WTC11 (cell line): ENCODE measurements at places on chromosomes 12 and 14.

DNA sequence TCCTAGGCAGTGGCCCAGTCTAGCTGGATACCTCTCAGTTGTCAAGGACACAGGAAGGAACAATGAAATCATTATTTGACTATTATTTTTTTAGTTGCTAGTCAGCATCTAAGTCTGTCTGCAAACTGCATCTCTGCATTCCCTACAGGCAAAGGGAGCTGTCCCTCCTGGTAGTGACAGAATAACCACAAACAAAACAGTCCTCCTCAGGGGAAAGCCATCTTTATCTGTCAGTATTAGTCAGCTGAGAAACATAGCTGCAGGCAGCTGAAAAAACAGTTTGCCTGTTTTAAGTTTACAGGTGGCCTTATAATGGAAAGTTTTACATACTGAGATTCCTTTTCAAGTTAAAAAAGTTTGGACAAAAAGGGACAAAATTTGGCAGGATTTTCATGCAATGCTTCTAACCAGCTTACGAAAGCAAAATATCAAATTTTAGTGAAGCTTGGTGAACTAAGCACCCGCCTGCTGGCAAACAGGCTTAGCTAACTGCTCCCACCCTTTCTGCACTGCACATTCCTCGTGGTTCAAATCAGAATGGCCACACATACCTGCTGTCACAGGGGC, 29.5 kb downstream of the SLC25A21 start:
- H3K27ac ChIP-seq = no peak overlapping the region
- DNase-seq = no peak
- peaks cover 8% of the 10 kb centered on the region; the same call in 1 of the 2 replicates for H3K4me1 ChIP-seq
- no peak overlapping the region for H3K4me3 ChIP-seq

DNA sequence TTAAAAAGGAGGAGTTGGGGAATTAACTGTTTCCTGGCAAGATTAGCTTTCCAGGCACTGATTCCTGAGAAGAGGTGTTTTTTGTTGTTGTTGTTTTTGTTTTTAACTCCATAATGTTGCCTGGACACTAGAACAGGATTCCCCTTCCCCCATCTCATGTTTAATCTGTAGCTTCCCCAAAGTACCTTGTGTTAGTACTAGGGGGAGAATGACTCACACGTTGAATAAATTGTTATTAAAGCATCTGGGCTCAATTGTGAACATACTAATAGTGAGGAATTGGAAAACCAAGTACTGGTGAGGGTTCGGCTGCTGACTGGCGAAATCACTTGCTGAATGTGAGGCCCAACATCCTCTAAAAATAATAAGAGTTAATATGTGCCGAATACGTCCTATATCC, 1.3 kb upstream of the GNG2 start:
- peaks cover 45% of the 10 kb centered on the region for H3K4me1 ChIP-seq
- H3K27me3 ChIP-seq = peaks cover 30% of the 10 kb centered on the region
- DNase-seq = no peak
- H3K4me3 ChIP-seq = no peak overlapping the region
- H3K36me3 ChIP-seq = no peaks in the 10 kb centered on the region

DNA sequence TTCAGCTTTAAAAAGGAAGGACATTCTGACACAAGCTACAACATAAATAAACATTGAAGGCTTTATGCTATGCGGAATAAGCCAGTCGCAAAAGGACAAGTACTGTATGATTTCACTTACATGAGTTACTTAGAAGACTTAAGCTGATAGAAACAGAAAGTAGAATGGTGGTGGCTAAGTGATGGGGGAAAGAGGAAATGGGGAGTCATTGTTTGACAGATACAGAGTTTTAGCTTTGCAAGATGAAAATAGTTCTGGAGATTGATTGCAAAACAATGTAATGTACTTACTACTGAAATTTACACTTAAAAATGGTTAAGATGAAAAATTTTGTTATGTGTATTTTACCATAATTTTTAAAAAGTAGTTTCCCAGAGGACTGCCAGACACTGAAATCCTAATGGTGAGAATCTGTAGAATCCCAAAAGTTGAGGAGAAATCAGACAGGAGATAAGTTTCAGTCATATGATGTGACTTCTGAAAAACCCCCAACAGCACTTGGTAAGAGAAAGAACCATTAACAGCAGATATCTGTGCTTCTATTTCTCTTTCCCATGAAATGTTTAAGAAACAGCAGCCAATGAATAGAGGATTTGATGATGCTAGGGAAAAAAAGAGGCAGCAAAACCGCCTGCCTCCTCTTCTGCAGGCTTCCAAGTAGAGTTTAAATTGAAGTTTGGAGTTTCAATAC, 16.6 kb upstream of the CLEC2A start:
- H3K27ac ChIP-seq = no peak overlapping the region
- DNase-seq = no peak

- H3K36me3 ChIP-seq = peaks cover 10% of the 10 kb centered on the region
- peak; percentile 30 for DNase-seq
- H3K27ac ChIP-seq = peak overlapping the region; percentile 57
- H3K27me3 ChIP-seq = no peaks in the 10 kb centered on the region
- no peak overlapping the region for H3K4me3 ChIP-seq
- H3K4me1 ChIP-seq = peaks cover 32% of the 10 kb centered on the region
Measured at GRCh38 chr12:82708061-82708879, 21.6 kb downstream of the TMTC2 start.

- peaks cover 42% of the 10 kb centered on the region for H3K4me1 ChIP-seq
- H3K27me3 ChIP-seq = no peaks in the 10 kb centered on the region
- H3K36me3 ChIP-seq = no peaks in the 10 kb centered on the region
Measured at GRCh38 chr12:27554421-27555186, 30.6 kb downstream of the PPFIBP1 start.

DNA sequence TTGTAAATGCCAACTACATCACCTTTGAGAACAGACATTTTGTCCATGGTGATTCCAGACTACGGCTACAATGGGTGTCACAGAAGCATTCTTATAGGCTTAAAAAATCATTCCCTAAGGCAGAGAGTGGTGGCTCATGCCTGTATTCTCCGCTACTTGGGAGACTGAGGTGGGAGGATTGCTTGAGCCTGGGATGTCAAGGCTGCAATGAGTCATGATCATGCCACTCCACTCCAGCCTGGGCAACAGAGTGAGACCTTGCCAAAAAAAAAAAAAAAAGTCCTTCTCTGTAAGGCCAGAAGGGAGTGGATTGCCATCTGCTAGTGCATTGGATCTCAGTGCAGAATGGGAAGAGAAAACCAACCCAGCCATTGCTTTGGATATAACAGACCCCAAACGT, 522.5 kb downstream of the VRK1 start:
- H3K27ac ChIP-seq = no peak overlapping the region
- H3K4me1 ChIP-seq = no peaks in the 10 kb centered on the region
- H3K27me3 ChIP-seq = no peaks in the 10 kb centered on the region
- DNase-seq = no peak

GRCh38 chr14:93965287-93965821, 11.0 kb downstream of the ASB2 start:
- DNase-seq = no peak
- H3K27me3 ChIP-seq = no peaks in the 10 kb centered on the region
- H3K27ac ChIP-seq = no peak overlapping the region
- no peak overlapping the region for H3K4me3 ChIP-seq

DNA sequence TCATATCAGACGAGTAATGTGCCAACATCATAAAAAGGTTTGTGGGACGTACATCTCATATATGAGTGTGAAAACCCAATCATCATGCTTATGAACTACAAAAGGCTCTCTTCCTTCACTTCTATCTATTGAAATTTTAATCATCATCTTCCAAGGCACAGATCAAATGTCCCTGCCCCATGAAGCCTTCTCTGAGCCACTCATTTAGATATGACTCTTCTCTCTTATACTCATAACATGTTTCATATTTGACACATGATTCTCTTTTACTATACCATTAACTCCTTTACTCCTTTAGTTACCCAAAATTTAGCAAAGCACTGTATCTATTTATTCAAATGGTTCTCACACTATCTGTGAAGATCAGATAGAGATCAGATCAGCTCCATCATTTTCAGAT, 22.2 kb downstream of the RALGAPA1 start:
- DNase-seq = no peak
- H3K27me3 ChIP-seq = no peaks in the 10 kb centered on the region

GRCh38 chr14:75539561-75540478, 17.6 kb downstream of the BATF start:
- no peaks in the 10 kb centered on the region for H3K4me1 ChIP-seq
- DNase-seq = no peak
- H3K27me3 ChIP-seq = no peaks in the 10 kb centered on the region
- H3K4me3 ChIP-seq = no peak overlapping the region
- no peak overlapping the region for H3K27ac ChIP-seq

- H3K27me3 ChIP-seq = no peaks in the 10 kb centered on the region
- no peak overlapping the region for H3K27ac ChIP-seq
- no peak overlapping the region for H3K4me3 ChIP-seq
- H3K4me1 ChIP-seq = peaks cover 54% of the 10 kb centered on the region
Measured at GRCh38 chr12:19192710-19193109, 63.2 kb downstream of the PLEKHA5 start.

GRCh38 chr14:27392153-27392552, 794.3 kb upstream of the NOVA1 start:
- DNase-seq = no peak
- H3K27me3 ChIP-seq = no peaks in the 10 kb centered on the region; the same call in 1 of the 2 replicates
- no peaks in the 10 kb centered on the region for H3K4me1 ChIP-seq
- no peak overlapping the region for H3K4me3 ChIP-seq

DNA sequence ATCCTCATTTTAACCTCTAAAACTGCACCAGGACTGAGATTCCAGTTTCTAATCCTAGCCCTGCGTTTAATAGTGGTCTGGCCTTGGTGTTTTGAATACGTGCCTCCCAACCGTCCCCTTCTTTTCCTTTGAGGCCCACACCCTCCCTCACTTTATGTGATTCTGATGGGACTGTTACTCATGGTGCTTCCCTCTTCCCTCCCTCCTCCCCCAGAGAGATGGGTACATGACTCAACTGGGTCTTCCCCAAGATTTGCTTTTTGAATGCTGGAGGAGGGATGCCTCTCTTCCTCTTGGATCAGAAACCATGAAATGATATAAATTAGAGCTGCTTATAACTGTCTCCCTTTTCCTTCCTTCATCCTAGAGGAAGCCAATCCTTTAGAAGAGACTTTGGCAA, 8.2 kb upstream of the PPP2R5E start:
- no peak overlapping the region for H3K4me3 ChIP-seq
- no peak for DNase-seq
- no peaks in the 10 kb centered on the region for H3K36me3 ChIP-seq

GRCh38 chr12:124006085-124006845, 33.2 kb downstream of the ZNF664 start:
- peaks cover 9% of the 10 kb centered on the region; the same call in 1 of the 2 replicates for H3K36me3 ChIP-seq
- peaks cover 21% of the 10 kb centered on the region for H3K4me1 ChIP-seq
- no peaks in the 10 kb centered on the region for H3K27me3 ChIP-seq
- no peak for DNase-seq
- no peak overlapping the region for H3K4me3 ChIP-seq
- H3K27ac ChIP-seq = no peak overlapping the region

GRCh38 chr12:127745469-127746212, 521.3 kb upstream of the TMEM132C start:
- no peak overlapping the region for H3K27ac ChIP-seq
- no peak overlapping the region for H3K4me3 ChIP-seq
- no peaks in the 10 kb centered on the region for H3K4me1 ChIP-seq
- H3K36me3 ChIP-seq = peaks cover 47% of the 10 kb centered on the region
- peaks cover 11% of the 10 kb centered on the region for H3K27me3 ChIP-seq
- no peak for DNase-seq

DNA sequence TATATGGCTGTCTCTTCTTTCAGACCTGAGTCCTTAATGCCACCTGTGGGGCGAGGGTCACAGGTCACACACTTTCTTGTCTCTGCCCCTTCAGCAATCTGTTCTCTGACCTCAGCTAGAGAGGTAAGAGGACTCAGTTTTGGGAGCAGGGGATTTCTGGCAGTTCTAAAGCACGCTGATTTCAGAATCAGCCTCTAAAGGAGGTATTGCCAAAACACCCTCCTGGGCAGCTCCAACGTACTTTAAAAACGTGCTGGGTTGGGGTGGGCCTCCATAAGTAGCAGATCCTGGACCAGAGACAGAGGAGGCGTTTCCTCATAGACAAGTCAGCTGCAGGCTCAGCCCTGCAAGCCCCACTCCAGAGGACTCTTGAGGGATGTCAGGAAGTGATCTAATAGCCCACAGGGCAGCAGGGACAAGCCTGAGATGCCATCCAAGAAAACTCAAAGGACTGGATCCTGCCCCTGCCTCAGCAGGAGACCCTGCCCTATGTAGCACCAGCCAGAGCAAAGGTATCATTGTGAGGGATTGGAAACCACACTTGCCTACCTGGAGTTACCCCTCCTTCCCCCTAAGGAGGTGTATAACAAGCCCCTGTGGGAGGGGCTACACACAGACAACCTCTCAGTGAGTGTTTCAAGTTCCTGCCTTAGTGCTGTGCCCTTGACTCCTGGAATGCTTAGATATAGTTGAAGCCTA, 8.5 kb downstream of the CTDSP2 start:
- H3K27ac ChIP-seq = peak overlapping the region; percentile 93
- no peaks in the 10 kb centered on the region for H3K27me3 ChIP-seq
- peak overlapping the region; percentile 46 for H3K4me3 ChIP-seq
- DNase-seq = peak; percentile 25
- H3K36me3 ChIP-seq = no peaks in the 10 kb centered on the region

DNA sequence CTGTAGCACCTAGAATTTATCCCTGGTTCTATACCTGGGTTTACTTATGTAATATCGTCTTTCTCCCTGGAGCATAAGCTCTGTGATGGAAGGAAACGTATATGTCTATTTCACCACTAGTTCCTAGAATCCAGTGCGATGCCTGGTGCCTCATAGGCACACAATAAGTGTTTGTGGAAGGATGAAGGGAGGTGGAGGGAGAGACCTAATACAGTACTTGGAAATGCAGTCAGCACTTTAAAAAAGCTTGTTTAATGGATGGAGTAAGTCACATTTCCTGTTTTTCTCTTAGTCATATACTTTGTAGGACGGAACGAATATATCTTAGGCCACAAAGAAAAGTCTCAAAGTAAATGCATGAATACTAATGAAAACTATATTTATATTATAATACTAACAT, 186.5 kb upstream of the HMGA2 start:
- H3K36me3 ChIP-seq = no peaks in the 10 kb centered on the region
- peaks cover under 1% of the 10 kb centered on the region; the same call in 1 of the 2 replicates for H3K27me3 ChIP-seq
- no peak overlapping the region for H3K27ac ChIP-seq
- peaks cover 9% of the 10 kb centered on the region for H3K4me1 ChIP-seq
- no peak for DNase-seq

DNA sequence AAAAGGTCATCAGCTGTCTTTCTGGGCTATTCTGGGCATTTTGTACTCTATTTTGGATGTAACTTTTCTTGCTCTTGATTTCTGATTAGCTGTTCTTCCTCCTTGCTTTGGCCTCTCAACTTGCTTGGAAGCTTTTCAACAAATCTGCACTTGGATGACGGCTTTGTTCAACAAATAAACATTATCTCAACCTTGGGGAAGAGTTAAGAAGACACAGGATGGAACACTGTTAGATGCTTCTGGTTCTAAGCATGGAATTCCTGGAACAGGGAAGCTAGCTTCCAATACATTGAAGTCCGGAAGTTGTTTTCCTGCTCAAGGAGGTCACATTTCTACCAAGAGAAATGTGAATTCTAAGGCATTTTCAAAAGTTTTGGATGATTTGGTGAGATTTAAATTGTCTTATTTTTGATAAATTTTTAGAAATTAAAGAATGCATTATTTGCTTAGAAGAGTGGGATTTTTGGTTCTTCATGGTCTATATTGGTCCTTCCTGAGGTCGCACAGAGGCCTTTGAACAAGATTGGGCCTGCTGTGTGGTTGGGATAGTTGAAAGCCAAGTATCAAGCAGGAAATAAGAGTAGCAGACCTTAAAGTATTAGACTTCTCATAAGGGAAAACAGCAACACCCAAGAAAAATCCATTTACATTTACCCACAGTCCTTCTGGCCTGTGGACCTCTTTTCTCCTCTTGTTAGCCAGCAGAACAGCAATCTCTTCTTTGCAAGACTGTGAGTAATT, 59.2 kb downstream of the PPFIBP1 start:
- H3K4me1 ChIP-seq = no peaks in the 10 kb centered on the region
- DNase-seq = no peak
- H3K4me3 ChIP-seq = no peak overlapping the region
